Stimulated activated CD8-positive, alpha-beta memory T cell treated with anti-CD3 and anti-CD28 coated beads, Interleukin-15, amount 100 ng/mL, for 48 hours (primary cell): ENCODE measurements at places on chromosomes 1 and 21.

- no peak for DNase-seq
These were observed 27.7 kb upstream of the ELAVL4 start for GRCh38 chr1:50080904-50081586.

- no peak for DNase-seq
These were observed 470 bp upstream of the MTMR11 start for GRCh38 chr1:149936992-149937705.

- no peak for DNase-seq
These were observed 13.1 kb downstream of the GPSM2 start for GRCh38 chr1:108889706-108890384.

DNA sequence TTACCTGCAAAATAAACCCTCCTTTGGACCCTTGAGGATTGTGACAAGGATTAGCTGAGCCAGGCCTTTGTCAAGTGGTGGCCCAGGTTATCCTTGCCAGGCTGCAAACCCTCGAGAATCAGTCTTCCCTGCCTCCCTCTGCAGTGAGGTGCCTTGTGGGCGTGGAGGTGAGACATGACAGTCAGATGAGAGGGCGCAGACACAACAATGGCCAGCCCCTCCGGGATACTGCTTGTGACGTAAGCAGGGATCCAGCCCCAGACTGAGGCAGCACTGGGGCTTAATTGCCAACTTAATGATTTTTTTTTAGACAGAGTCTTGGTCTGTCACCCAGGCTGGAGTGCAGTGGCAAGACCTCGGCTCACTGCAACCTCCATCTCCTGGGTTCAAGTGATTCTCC lies 104.6 kb downstream of the LAMC2 start:
- no peak for DNase-seq

DNA sequence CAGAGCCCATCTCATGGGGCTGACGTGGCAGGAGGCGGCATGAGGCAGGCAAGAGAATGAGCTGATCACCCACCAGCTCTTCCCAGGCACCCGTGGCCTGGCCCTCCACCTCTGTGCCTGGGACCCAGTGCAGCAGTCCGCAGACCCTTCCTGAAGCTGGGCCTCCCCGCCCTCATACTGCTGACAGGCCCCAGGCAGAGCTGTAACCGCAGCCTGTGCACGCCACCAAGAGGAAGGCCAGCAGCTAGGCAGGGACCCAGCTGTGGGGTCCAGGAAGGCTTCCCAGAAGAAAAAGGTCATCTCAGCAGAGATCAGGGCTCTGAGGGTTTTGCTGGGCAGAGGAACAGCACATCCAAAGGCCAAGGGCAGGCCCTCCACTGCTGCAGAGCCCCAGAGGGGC lies 9.8 kb upstream of the MTFR1L start:
- DNase-seq, result no peak

DNA sequence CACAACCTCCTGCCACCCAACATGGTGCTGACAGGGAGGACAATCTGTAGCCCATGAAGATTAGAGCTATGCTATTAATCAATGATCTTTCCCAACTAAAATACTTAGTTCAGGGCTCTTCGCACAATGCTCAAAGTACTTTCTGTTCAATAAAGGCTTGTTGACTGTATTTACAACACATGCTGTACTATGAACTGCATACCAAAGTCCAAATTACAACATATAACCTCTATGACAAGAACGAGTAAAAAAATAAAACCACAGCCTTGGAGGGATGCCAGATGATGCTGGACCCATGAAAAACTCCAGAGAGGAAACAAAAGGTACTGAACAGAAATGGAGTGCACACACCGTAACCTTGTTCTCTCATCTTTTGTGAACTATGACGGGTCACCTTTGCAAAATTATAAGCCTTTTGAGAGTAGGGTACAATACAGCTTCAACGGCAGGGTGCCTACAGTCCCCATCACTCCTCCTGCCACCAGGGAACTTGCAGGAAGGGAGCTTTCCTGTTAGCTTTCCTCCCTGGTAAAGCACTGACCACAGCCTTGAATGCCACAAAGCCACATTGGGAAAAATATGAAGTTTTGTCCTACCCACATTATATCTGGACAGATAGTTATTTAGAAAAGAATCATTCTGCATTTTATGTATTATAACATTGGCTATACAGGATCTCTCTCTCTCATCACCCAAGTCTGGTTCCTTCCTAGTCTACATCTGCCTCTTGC lies 175.6 kb downstream of the NRIP1 start:
- DNase-seq, result no peak

GRCh38 chr21:26659757-26660156 lies 86.7 kb upstream of the CYYR1 start:
- DNase-seq, result no peak

DNA sequence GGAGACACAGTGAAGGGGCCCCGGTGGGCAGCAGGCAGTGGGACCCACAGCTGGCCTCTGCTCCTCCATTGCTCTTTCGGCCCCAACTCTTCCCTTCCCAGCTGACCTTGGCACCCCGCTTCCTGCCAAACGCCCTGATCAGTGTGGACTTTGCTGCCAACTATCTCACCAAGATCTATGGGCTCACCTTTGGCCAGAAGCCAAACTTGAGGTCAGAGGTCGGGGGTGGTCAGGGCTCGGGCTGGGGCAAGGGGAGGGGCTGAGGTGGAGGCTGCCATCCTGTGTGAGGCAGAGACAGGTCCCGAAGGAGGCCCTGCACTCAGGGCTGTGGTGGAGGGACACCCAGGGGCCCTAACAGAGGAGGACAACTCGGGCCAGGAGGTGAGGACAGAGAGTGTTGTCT lies 13.7 kb downstream of the PODN start:
- DNase-seq, result no peak

GRCh38 chr1:162055062-162055461 lies 14.4 kb upstream of the NOS1AP start:
- DNase-seq, result no peak
